NCI-H460 (cell line): ENCODE measurements at places on chromosomes 4 and X. TPM values are rescaled to one million over a fixed set of nuclear protein-coding genes. Genes with fewer than 3 reads are reported as not detected.

DNA sequence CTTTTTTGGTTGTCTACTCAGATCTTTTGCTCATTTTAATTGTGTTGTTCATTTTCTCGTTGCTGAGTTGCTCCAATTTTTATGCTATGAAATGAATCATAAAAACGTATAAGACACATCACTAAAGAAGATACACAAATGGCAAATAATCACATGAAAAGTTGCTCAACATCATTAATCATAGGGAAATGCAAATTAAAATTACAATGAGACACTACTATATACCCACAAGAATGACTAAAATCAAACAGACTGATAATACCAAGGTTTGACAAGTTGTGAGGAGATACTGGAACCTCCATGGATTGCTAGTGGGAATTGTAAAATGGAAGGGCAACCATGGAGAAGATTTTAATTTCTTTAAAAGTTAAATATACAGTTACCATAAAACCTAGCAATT is 17.0 kb downstream of the GSTCD start:
- no peak for DNase-seq

GRCh38 chr4:1898681-1899080 is 27.5 kb downstream of the NSD2 start:
- DNase-seq = no peak

DNA sequence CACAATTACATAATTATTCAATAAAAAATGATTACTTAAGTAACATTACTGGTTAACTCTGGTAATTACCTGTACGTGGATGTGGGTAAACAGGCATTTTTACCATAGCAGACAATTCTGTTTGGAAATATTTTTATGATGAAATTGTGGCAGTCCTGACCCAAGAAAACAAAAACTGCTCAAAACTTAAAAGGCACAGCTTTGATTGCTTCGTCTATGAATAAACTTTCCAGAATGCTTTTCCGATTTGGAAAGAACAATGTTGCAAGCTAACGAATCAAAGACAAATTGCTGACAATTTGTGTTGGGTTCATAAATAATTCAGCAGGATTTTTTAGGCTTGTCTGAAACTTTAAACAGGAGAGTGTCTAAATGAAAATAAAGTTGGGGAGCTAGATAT is 150.6 kb upstream of the GYPA start:
- DNase-seq = no peak

Gene SERTM2
- not detected in 2 replicates for total RNA-seq

GRCh38 chrX:111568354-111568753 is 56.9 kb downstream of the SERTM2 start:
- DNase-seq = peak; percentile 11

DNA sequence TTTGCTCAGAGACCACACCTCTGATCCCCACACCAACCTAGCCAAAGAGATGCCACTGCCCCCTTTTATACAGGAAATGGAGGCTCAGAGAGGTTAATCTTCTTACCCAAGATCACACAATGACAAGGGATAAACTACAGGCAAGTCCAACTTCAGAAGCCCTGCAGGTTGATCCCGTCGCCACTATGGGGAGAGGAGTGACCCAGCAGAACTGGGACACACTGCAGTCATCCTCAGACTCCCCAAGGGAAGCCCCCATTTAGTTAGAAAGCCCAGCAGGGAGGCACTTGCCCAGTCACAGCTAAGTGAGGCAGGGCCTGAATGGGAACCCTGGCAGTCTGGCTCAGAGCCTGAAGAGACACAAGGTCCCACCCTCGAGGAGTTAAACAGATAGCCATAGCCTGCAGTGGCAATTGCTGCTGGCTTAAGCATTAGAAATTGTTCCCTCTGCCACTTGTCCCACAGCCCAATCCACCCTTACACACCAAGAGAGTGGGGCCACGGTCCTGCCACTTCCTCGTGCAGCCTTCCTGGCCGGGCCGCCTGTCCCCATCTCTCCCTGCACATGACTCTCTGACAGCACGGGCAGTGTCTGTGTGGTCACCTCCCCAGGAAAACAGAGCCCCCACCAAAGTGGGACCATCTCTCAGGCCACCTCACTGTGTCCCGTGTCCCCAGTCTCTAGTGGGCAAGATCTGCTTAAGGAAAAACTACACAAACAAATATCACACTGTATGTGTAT is 2.7 kb downstream of the JAKMIP1 start:
- DNase-seq = no peak

DNA sequence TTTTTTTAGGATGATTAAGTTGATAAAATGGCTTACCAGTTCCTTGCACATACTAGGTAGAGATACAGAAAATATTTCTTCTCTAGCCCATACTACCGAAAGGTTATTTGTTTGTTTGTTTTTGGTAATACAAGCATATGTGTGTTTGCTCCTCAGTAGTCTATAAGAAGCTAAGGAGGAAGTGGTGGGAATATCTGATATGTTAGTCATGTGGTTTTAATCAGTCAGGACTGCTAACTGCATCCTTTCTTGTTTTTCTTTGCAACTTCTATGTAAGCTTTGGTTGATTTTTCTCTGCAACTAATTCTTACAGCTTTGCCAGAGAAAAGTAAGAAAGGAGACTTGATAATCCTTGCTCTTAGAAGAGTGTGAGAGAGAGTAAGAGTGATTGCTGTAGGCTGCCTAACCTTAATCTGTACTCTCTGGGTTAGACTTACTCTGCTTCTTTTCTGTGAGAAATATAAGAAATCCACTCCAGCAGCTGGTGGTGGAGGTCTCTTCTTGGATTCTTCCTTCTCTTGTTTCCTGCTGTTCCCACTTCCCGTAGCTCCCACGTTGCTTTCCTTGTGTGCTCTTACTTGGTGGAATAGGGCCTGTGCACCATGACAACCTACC is 28.3 kb downstream of the SEPTIN11 start:
- no peak for DNase-seq

Gene MUC7
- not detected in 2 replicates for total RNA-seq

DNA sequence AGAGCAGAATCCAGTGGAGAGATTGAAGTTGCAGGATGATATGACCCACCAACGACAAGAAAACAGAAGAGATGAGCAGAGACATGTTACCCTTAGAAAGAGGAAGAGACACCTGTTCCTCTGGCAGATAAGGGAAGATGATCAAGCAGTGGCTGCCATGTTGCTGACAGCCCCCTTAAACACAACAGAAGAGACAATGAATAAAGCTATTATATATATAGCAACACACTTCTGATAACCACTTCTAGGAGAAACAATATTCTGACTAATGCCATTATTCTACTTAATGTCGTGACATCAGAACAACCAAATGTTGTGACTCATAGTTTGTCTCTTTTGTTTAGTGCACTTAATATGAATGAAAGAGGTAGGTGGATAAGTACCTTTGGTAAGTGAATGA is 44.9 kb downstream of the SH3RF1 start:
- DNase-seq = no peak

DNA sequence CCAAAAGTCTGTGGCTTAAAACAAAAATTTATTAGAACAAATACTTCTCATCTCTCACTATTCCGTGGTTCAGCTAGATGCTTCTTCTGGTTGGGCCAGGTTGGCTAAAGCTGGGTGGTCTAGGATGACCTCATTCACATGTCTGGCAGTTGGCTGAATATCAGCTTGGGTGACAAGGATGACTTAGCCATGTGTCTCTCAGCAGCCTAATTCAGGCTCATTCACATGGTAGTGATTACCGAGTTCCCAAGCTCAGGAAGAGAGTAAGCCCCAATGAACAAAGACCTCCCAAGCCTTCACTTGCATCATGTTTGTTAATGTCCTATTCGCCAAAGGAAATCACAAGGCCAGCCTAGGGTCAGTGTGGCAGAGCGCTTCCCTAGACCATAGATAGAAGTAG is 119.4 kb downstream of the FANCB start:
- DNase-seq = no peak

- no peak for DNase-seq
These were observed 5.5 kb downstream of the PNMA3 start for GRCh38 chrX:153061732-153062131.

DNA sequence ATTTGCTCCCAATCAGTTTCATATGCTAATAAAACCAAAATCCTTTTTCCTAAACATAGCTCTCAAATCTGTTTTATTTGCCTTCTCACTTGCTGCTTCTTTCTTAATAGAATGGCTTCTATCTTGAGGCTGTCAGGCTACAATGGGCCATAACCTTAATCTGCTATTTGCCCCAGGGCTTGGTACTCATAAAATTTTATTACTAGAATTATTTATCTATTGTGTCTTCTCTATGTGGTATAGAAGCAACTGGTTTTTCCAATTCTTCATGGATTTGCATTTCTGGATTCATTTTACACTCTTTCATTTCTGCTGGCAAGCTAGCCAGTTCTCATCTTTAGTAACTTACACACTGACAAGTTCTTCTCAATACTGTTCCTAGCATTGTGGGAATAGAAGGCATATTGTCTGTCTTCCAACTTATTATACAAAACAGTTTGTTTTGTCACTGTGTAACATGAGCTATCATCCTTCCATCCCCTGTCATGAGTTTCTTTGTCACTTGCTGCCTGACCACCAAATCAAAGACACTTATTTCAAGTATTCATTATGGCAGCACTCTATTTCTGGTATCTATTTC is 96.6 kb upstream of the KCNIP4 start:
- DNase-seq = no peak

GRCh38 chr4:115110191-115111181 is 2.9 kb downstream of the NDST4 start:
- DNase-seq = no peak

- DNase-seq = no peak
These were observed 17.5 kb downstream of the TXK start for GRCh38 chr4:48116582-48116981.

Gene PRAF2
- 8.1 and 11.1 TPM in 2 replicates for total RNA-seq

GRCh38 chrX:103818842-103819619 is 13.0 kb downstream of the RAB9B start:
- no peak for DNase-seq

GRCh38 chr4:98609934-98610333 is 48.5 kb downstream of the TSPAN5 start:
- no peak for DNase-seq

Gene RASSF6
- total RNA-seq = 0.07 and 0.29 TPM in 2 replicates

Gene PLS3
- 95.0 and 104 TPM in 2 replicates for total RNA-seq

GRCh38 chrX:13864264-13864663 is 47.4 kb upstream of the GPM6B start:
- no peak for DNase-seq

GRCh38 chr4:156638925-156639605 is 332.5 kb downstream of the PDGFC start:
- DNase-seq = no peak

DNA sequence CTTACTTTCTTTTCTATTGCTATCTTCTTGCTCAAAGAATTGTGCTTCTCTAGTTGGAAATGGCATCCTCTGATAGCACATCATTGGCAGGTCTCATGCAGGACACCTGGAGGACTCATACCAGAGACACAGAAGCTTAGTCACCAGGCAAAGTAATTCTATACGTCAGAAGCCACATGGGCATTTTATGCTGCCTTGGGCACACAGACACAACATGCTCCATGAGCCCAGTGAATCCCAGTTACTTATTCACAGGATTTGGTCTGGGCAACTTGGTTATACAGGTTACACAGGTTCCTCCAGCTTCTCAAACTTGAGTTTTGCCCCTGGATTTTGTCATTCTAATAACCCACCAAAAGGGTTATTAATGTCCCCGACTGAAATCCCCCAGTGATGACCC is 7.1 kb downstream of the RASSF6 start:
- no peak for DNase-seq

GRCh38 chrX:68631336-68631735 is 16.1 kb upstream of the STARD8 start:
- no peak for DNase-seq

- no peak for DNase-seq
These were observed 50.1 kb downstream of the SRPX start for GRCh38 chrX:38170556-38170955.
